Chondrocyte (in vitro differentiated cells): ENCODE measurements at places on chromosomes 5 and 9.

GRCh38 chr5:69485471-69485870, 7.1 kb upstream of the OCLN start:
- DNase-seq: no peak

GRCh38 chr5:169856571-169856970, 123.7 kb downstream of the INSYN2B start:
- DNase-seq: no peak

DNA sequence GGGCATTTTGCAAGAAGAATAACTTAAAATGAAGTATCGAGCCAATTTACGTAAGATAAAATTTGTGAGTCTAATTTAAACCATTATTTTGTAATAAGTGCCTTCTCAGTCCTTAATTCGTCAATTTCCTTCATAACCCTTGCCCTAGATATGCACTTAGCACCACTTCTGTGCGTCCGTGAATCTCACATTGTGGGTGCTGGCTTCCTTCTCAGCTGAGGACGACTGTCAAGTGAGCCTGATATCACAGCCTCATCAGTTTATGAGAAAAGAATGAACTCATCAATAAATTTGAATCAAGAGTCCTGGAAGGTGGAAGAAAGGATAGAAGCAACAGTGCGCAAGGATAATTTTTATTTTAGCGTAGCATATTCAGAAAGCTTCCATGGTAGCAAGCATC, 64.5 kb downstream of the MARCHF11 start:
- no peak for DNase-seq

GRCh38 chr9:92208693-92209524, 84.6 kb downstream of the IARS1 start:
- no peak for DNase-seq

DNA sequence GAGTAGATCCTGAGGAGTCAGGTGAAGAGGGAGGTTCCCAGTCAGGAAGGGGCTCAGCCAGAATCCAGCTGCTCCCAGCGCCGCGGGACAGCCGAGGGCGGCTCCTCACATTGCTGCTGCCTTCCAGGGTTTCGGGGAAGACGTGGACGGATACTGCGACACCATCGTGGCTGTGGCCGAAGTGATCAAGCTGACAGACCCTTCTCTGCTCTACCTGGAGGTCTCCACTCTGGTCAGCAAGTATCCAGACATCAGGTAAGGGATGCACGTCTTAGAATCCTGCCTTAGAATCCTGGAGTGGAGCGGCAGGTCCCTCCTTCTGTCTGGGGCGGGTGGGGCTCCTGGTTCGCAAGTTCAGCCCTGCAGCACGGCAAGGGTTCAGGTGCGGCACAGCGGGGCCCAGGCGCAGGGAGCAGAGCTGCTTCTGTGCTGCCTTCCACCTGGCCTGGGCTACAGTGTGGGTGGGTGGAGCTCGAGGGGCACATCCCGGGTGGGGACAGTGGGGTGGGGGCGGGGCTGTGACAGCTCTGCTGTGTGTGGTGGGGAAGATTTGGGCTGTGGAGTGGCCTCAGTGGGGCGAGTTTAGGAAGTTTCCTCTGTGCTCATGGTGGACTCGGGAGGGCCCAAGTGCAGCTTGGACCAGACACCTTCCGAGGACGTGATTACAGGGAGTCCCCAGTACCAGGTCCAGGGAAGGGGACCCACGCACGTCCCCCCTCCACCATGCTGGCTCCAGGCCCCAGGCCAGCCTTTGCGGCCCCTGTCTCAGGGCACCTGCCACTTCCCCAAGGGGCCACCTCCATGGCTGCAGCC, 22.8 kb downstream of the EXOC3 start:
- DNase-seq: peak; percentile 87

DNA sequence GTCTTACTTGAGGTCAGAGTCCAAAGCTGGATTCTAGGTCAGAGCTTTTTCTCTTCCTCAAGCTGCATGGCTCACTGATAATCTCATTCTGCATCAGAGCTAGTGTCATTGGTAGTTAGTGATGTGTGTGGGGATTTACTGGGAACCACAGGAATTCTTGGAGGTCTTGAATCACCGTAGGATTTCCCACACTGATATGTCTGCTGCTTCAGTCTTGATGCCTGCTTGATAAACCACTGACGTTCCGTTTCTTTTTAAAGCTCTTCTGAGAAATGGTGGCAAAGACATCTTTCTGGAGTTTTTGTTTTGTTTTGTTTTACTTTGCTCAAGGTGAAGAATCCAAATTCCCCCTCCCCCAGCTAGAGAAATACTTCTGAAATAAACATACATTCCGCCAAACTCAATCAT, 1.2 kb upstream of the GARIN3 start:
- DNase-seq: no peak

GRCh38 chr5:66553916-66554575, 42.1 kb upstream of the MAST4 start:
- no peak for DNase-seq

DNA sequence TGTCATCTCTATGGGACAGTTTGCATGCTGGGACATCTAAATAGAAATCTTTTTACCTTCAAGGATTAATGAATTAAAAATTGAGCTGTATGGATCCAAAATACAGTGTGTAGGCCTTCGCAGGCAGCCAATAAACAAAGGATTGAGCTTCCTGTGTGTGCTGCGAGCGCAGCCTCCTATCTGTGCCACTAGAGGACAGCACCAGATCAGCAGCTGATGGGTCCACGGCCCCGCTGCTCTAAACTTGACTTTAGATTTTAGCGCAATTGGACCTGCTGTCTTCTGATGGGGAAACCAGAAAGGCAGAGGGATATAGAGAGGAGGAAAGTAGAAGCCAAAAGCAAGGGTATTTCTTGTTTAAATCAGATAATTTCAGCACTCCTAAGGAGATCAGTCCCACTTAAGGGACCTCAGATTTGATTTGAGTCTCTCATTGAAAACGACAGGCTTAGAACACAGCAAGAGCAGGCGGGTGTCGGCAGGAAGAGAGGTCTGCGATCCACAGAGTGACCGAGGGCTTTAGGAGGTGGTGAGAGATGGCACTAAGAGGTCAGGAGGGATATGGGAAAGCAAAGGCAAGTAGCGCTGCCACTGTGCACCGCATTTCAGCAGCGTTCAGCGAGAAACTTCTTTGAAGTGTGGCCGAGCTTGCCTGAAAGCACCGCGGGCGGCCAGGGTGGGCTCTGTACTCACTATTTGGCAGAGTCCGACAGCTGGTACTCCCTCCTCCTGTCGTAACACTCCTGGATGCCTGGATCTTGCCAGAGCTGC, 214.3 kb downstream of the GNA14 start:
- DNase-seq: no peak

GRCh38 chr5:14463629-14464028, 118.0 kb upstream of the OTULINL start:
- DNase-seq: no peak

DNA sequence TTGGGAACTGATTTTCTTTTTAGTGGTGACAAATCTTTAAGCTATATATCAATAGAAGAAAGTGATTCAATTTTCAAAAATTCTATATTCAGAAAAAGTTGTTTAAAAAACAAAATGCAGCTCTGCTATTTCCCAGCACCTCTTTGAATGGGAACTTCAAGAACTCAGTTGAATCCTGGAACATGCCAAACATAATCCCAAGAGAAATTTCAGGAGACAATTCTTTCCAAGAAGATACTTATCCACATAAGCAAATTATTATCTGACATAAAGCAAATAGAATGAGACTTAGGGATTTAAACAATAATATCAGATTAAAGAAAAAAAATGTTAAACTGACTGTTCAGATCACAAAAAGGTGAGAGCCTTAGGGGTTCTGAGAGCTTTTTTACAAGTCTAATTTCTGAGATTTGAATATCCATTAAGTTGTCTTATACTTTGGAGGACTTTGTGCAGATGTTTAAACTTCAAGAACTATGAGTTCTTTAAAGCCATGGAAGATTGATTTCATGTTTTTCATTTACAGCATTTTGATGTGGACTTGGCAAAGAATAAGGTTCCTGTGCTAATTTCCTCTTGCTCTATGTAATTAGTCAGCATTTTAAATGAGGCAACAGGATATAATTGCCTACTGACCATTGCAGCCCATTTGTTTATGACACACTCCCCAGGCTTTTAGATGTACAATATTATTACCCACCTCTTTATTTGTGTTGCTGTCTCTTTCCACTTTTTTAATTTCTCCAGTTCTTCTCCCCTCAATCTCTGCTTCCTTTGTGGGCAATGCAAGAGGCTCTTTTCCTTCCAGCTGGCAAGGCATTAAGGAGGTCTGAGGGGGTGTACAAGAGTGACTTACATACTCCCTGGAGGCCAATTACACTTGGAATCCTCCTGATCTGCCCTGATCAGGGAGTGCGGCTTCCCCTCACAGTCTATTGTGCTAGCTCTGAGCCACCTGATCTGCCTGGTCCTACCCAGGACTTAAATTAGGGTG, 419.1 kb downstream of the NR2F1-AS1 start:
- no peak for DNase-seq

GRCh38 chr5:156326718-156327259, at the start of gene SGCD:
Gene SGCD (plus strand): TSS chr5:156327164.
- DNase-seq: no peak

DNA sequence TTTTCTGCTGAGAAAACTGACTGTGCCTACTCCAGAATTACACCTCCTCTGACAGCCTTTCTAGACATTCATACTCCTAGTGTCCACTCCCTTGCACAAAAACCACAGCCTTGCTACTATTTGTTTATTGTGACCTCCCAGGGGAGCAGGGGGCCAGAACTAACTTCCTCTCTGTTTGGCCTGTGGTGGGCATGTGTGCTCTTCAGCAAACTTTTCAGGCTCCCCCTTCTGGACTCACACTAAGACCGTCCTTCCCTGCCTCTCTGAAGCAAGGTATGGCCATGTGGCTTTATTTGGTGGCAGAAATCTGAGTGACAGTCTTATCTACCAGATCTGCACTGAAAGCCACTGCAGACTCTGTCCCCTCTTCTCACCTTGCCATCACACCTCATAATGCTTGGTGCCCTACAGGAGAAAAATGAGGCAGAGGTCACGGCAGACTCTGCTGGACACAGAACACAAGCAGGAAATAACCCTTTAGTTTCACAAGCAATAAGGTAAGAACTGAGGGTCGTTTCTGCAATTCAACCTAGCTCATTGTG, 28.2 kb downstream of the LIFR start:
- no peak for DNase-seq

- DNase-seq: no peak
Observed at GRCh38 chr5:133818869-133819600, 149.4 kb downstream of the C5orf15 start.

DNA sequence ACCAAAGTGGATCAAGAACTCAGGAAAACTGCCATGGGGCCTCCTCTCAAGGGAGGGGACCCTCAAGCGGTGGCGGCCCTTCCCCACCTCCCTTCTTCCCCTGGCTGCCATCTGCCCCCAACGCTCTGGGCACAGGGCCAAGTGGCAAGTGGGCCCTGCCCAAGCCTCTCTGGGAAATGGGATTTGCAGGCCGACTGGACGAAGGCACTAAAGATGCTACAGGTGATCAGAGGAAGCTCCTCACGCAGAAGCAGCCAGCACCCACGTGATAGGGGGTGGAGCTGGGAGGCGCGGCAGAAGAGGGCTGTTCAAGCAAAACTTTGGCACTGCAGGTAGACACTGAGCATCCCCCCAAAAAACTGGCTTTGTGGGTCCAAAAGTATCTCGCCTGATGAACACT, 52.7 kb upstream of the UBTD2 start:
- DNase-seq: no peak

- DNase-seq: no peak
Observed at GRCh38 chr5:141326088-141326854, 4.0 kb upstream of the PCDHGA1 start.

- no peak for DNase-seq
Observed at GRCh38 chr5:146580237-146580636, 64.2 kb upstream of the GPR151 start.

DNA sequence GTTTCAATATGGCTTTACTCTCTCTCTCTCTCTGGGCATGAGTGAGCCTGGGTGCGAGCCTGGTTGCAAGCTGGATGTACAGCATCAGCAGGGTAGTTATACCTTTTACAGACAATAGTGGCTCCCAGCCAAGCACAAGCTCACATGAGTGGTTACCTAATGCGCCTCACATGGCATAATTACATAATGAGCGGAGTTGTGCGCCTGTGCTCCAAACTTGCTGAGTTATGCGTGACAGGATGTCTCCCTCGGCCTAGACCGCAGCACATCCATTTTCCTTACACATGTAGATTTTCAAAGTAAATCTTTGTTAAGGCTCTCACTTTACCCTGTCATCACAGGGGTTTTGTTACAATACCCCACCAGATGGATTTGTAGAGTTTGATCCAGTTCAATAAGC, 233.5 kb upstream of the WWC1 start:
- no peak for DNase-seq

- DNase-seq: no peak
Observed at GRCh38 chr5:122291000-122291901, 20.8 kb upstream of the SNCAIP start.

DNA sequence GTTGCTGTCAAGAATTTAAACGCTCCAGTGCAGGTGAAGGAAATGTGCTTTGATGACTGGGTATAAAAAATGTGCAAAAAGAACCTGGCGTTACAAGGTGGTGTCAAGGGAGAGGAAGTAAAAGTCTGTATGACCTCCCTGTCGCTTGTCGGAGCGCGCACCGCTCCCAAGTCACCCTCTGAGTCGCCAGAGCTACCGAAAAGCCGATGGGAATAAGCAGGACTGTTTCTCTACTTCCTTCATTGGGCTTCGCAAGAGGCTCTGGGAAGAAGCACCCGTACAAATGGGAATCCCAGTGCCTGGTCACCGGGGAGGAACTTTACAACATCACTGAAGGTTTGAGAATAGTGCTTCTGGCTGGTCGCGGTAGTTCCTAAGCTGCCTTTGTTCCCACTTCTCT, 1.3 kb upstream of the DMRT2 start:
- no peak for DNase-seq

DNA sequence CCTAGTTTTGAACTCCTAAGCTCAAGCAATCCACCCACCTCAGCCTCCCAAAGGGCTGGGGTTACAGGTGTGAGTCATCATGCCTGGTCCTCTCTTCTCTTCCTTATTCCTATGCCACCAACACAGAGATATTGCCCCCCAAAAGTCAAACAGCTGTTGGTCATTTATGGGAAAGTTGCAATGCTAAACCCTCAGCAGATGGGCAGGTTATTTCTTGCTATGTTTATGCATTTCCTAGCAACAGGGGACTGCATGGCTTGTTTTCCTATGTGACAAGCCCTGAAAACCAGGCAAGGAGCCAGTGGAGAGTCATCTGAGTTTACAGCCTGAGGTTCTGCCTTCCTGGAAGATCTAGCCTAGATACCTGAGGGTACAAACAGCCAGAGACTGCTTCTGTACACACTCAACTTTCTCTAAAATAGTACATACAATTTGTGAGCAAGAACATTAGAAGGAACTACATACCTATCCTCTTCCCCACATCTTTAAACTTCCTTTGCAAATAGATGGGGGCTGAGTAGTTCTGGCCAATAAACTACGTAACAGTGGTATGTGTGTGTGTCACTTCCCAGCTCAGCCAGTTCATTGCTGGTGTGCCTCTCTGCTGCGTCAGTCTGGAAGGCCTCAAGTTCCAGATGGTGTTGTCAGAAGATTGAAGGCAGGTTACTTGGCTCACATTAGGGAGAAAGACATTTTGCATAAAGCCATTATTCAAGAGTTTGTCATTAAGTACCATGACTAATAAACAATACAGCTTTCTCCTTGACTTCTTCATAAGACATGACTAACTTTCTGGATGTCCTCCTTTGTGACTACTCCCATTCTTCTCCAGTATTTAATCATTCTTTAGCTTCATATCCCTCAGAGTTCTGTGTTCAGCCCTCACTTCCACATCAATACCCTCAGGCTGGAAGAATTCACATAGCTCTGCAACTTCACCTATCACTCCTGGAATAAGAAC, 65.3 kb downstream of the CSNK1A1 start:
- no peak for DNase-seq

- no peak for DNase-seq
Observed at GRCh38 chr5:154505567-154505966, 27.5 kb upstream of the HAND1 start.
